Hematopoietic multipotent progenitor cell (in vitro differentiated cells): ENCODE measurements at places on chromosomes 5 and 9. TPM values are rescaled to one million over a fixed set of nuclear protein-coding genes. Genes with fewer than 3 reads are reported as not detected.

DNA sequence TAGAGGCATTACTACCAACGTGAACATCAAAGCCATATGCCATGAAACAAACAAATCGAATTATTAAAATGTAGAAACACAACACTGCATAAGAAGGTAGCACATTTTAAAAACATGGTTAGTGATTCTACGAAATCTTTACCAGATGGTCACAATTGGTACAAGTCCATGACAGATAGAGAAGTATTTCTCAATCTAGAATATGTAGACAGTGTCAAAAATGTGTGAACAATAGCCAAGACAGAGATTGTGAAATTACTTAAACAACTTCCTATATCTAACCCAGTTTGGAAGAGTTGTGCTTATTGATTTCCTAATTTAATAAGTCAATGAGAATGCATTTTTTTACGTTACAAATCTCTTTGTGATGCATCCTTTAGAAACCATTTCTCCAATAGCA is 1121.6 kb downstream of the MAT2B start:
- no peak for DNase-seq

- peak; percentile 64 for DNase-seq
Observed at GRCh38 chr5:172802567-172803176, 31.4 kb upstream of the ERGIC1 start.

DNA sequence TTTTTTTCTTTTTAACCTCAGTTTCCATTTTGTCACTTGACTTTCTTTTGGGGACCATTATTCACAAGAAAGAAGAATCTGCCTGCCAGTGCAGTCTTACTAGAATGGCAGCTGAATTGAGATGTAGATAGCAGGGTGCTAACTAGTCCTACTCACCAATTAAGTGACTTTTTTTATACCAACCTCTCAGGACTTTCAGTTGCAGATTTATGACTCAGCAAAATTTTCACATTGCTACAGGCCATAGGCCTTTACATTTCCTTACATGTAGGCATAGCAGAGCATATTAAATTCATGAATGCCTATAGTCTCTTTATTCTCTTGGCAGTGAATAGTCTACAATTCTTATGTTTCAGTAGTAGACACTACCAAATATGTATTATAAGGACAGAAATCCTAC is 54.0 kb upstream of the FKTN start:
- DNase-seq: no peak

GRCh38 chr5:83428126-83428525 is 43.4 kb upstream of the VCAN start:
- no peak for DNase-seq

- no peak for DNase-seq
Observed at GRCh38 chr9:36729906-36730305, 157.2 kb downstream of the MELK start.

- no peak for DNase-seq
Observed at GRCh38 chr9:27924502-27924901, 351.2 kb upstream of the C9orf72 start.

- DNase-seq: no peak
Observed at GRCh38 chr9:20395651-20396050, 226.6 kb downstream of the MLLT3 start.

- no peak for DNase-seq
Observed at GRCh38 chr9:81893929-81894328, 34.3 kb upstream of the SPATA31D4 start.

GRCh38 chr9:134320868-134321471 is 5.3 kb upstream of the RXRA start:
- DNase-seq: no peak

GRCh38 chr5:135460246-135461033 is 8.3 kb upstream of the TIFAB start:
- DNase-seq: no peak

DNA sequence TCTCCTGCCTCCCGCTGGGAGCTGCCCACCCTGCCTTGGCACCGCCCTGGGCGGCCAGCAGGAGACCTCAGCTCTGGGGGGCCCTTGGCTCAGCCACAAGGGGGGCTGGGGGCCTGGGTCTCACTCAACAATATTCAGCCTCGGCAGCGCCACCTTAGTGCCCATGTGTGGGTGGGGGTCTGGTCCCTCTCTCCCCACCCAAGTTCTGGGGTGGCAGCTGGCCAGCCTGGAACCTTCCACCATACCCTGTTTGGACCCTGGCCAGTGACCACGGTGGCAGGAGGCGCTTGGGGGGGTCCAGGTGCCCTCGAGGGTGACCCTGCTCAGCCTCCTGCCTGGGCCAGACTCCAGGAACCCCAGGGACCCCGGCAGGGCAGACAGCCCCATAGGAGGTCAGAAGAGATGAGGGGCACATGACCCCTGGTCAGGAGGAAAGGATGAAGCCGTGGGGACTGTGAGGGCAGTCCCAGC is 22.2 kb downstream of the NKD2 start:
- no peak for DNase-seq

DNA sequence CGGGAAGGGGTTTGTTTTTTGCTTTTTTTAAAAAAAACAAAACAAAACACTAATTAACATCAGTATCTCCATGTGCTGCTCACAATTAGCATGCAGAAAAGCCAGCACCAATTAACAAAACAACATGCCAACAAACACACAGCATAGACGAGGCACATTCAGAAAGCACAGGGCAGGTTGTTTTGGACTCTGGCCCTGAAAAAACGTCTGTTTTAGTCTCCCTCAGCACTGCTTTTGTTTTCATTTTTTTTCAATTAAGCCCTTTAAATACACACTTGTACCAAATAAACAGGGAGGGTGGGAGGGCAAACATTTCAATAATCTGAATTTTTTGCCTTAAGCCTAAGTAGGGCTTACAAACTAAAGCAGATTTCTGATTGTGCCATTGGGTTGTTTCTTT is 309.6 kb downstream of the DTWD2 start:
- DNase-seq: no peak

DNA sequence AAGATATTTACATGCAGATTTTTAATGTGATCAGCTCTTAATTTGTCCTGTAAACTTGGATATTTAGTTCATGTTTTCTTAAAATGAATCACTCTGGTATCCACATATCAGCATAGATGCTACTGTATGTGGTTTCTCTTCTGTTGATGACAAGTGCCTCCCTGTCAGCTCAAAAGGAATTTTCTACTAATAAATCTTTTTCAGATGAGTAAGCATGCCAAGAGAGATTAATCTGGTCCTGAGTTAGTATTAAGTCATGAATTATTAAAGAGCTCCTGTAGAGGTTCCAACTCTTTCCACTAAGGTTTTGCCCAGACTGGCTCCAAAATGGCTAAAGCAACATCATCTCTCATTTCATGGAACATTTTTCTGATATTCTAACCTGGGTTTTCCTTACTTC is 129.2 kb downstream of the GOLPH3 start:
- no peak for DNase-seq

DNA sequence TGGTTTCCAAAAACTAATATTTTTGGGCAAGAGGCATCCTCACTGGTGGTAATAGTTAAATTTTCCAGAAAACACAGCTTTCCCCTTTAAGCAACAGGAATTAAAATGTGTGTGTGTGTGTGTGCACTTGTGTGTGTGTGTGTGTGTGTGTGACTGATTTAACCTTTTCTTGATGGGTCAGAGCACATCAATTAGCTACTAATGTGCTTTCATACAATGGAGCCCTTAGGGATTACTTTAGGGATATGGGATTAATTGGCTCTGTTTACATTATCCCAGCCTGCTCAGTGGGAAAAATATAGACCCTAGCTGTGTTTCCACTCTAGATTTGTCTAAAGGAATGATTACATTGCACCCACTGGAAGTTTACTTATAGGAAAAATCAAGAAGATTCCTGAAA is 6.5 kb downstream of the PLCXD3 start:
- DNase-seq: no peak

GRCh38 chr5:116484645-116485044 is 90.0 kb downstream of the SEMA6A start:
- no peak for DNase-seq

DNA sequence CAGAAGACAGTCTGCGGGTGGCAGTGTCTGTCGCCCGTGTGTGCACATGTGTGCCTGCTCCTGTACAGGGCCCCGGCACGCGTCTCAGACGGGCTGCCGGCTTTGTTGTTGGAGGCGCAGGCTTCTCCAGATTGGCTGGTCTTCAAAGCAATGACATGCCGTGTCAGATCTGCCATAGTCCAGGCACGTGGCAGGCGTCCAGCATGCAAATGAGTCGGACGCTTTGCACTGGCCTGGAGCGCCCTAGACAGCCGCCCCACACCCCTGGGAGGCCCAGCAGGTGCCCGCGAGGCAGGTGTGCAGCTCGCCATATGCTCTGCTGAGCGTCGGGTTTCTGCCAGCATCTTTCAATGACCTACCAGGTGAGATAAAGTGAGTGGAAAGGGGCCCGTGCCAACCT is 71.5 kb downstream of the GADD45G start:
- DNase-seq: no peak

DNA sequence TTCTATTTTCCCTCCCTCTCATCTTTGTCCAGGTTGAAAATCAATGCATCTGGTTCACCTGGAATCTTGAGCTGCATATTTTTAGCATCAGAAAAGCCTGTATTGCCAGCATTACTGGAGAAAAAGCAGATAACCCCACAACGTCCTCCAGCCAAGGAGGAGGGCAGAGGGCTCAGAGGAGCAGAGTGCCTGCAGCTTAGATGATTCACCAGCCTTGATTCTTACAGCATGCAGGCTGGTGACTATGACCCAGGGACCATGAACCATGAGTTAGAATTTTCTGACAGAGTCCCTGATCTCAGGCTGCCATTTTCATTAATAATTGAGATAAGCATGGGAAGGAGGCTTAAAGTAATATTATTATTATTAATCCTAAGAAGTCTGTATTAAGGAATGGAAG is 278.2 kb downstream of the BRINP1 start:
- DNase-seq: no peak

DNA sequence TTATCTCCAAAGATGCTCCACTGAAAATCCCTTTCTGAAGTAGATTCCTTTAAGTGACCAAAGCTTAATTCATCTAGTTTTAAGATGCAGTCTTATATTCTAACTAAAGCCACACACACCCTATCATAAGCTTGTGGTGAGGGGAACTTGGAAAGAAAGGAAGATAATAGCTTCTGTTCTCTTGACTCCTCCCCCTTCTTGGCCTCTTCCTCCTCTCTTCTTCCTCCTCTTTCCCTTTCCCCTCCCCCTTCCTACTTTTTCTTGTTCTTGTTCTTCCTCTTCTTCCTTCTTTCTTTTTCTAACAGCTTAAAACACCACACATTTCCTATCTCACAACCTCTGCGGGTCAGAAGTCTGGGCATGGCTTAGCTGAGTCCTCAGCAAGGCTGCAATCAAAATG is 23.5 kb downstream of the IL7R start:
- DNase-seq: no peak

Gene FOCAD
- 26.4 TPM for total RNA-seq

Gene ENTREP1
- total RNA-seq: under 0.01 TPM

Gene GFI1B
- total RNA-seq: 72.4 TPM

Gene GDA
- total RNA-seq: under 0.01 TPM

Gene SPARC
- total RNA-seq: 112 TPM

Gene C5orf58
- total RNA-seq: under 0.01 TPM

Gene C5orf46
- total RNA-seq: not detected

Gene CTSV
- total RNA-seq: under 0.01 TPM

Gene LCN15
- total RNA-seq: not detected

Gene ZFP37
- total RNA-seq: 0.27 TPM

Gene ZNF354B
- total RNA-seq: 8.6 TPM

Gene CDKN2A
- total RNA-seq: 0.27 TPM
